ENCODE measurements at places on chromosomes 6 and 20.

DNA sequence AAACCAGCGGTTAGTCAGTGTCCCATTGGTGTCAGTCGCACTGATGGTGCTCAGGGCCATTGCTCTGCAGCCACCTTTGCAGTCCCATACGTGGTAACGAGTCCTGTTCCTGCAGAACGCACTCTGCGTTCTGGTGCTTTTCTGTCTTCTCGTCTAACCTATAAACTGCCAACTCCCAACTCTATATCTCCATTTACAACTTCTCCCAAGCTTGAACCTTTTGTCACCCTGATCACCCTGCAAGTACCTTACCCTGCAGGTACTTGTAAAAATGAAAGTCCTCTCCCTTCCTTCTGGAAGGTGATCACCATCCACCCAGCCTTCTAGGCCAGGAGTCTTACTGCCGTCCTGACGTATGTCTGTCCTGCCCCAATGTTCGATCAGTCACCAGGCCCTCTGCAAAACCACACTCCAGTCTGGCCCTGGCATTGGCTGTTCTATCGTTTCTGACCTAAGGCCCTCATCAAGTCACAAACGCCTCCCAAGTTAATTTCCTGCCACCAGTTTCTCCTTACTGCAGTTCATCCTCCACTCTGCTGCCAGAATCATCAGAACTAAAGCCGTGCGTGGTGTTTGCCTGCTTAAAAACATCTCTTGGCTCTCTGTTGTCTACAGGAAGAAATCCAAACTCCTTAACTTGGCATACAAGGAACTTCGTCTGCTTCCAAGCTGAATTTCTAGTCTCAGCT, 7.9 kb downstream of the RREB1 start:
- no peak for DNase-seq

GRCh38 chr20:14538433-14538832, 201.0 kb upstream of the FLRT3 start:
- no peak for DNase-seq

- no peak for DNase-seq
Observed at GRCh38 chr6:7165890-7166267, 58.1 kb downstream of the RREB1 start.

GRCh38 chr6:22150368-22151035, 146.3 kb downstream of the PRL start:
- no peak for DNase-seq

- DNase-seq: no peak
Observed at GRCh38 chr20:7155794-7156193, 388.3 kb downstream of the BMP2 start.

DNA sequence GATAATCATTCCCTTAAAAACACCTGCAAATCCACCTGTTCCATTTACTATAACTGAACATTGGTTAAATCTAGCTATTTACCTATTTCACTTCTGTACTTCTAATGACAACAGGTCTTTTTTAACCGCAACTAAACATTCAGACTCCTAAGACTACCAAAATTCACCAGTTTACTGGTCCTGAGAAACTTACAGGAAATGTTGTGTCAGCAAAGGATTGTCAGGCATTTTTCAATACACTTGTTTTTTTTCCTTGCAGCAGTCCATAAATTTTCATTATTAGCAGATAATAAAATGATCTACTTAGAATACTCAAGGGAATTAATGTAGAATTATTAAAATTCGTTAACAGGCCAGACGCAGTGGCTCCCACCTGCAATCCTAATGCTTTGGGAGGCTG, 5.3 kb downstream of the ZUP1 start:
- DNase-seq: no peak

DNA sequence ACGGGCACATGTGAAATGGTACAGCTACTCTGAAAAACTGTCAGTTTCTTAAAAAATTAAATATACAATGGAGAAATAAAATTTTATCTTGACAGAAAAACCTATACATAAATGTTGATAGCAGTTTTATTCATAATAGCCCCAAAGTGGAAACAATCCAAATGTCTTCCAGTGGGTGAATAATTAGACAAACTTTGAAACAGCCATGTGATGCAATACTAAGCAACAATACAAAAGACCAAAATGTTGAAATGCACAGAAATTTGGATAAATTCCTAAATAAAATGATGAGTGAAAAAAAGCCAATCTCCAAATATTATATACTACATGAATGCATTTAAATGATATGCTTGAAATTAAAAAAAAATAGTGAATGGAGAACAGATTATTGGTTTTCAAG, 523.1 kb downstream of the HTR1B start:
- no peak for DNase-seq

DNA sequence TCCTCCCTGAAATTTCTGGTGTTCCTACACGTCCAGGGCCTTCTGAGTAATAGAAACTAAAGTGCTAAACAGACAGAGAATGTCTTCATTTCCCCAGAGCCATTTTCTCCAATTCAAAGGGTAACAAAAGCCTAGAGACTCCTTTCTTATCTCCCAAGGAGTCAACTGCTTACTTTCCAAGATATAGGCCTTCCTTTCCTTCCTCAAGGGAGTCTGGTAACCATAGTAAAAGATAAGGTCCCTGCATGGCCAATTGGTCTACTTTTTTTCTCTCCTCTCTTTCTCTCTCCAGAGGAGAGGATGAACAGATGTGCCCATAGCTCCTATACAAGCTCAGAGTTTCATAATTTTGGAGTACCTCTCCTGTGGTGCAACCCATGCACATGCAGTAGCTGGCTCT, 185.7 kb downstream of the ASCC3 start:
- DNase-seq: no peak

DNA sequence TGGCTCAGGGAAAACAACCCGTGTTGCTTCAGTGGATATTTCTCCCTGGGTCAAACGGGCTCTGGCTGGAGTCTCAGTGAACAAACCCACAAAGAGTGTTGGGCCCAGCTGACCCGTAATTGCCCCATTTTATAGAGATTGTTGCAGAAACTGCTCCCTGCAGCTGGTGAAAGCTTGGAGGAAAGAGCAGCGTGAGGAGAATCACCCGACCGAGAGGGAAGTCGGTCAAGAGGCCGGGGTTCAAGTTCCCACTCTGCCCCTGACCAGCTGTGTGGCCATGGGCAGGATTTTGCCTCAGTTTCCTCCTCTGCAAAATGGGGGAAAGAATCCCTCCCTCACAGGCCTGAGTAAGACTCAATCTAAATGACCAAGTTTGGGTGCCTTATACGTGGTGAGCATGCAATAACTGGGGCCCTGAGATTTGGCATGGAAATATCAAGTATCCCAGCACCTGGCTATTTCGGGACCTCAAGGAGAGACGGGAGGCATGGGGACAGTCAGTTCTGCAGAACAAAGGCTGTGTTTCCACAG, 1.7 kb upstream of the TGM2 start:
- no peak for DNase-seq

DNA sequence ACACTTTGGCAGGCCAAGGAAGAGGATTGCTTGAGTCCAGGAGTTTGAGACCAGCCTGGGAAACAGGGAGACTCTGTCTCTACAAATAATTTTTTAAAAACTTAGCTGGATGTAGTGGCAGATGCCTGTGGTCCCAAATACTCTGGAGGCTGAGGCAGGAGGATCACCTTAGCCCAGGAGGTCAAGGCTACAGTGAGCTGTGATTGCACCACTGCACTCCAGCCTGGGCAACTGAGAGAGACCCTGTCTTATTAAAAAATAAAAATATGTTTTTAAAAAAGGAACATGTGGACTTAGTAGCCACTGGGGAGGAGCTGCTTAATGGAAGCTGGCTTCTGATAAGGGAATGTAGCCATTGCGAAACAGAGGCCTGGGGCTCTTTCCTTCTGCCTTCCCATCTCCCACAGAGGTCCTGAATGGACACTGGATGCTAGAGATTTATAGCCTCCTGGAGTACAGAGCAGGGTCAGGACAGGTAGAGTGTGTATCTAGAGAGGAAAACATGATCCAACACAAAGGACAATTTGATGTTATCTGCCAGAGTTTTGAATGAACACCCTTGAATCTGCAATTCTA, 21.7 kb upstream of the GMNN start:
- DNase-seq: no peak

- no peak for DNase-seq
Observed at GRCh38 chr6:154991207-154991606, 3.9 kb upstream of the TIAM2 start.
